Stimulated activated CD8-positive, alpha-beta memory T cell treated with anti-CD3 and anti-CD28 coated beads, Interleukin-7, amount 100 ng/mL, for 1 hour (primary cell): ENCODE measurements at places on chromosomes 1 and 21.
A peak's percentile ranks its signal among the peaks of the same experiment; 100 is the strongest.

DNA sequence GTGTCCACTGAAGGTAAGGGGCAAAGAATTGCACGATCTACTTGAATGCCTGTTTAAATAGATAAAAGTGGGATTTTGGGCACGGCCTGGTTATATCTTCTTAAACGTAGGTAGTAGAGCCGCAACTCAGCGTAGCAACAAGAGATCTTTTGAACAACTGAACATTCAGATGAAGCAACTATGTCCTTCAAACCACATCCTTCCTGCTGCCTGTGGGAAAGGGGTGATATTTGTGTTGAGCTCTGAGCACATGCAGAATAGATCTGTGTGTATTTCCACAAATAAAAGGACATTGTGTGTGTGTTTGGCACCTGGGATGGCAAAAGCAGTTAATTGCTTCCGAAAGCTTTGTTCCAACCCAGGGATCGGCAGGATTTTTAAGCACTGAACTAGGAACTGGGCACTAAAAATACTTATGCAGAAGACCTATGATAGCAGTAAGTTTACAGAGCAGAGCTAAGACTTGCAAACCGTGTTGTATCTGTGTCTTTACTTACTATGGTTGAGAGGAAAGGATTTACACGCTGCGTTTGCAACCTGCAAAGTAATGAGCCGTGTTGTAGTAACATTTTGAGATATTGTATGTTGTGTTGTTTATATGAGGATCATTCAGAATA, 333.4 kb downstream of the CHRM3 start:
- DNase-seq: peak; percentile 18

DNA sequence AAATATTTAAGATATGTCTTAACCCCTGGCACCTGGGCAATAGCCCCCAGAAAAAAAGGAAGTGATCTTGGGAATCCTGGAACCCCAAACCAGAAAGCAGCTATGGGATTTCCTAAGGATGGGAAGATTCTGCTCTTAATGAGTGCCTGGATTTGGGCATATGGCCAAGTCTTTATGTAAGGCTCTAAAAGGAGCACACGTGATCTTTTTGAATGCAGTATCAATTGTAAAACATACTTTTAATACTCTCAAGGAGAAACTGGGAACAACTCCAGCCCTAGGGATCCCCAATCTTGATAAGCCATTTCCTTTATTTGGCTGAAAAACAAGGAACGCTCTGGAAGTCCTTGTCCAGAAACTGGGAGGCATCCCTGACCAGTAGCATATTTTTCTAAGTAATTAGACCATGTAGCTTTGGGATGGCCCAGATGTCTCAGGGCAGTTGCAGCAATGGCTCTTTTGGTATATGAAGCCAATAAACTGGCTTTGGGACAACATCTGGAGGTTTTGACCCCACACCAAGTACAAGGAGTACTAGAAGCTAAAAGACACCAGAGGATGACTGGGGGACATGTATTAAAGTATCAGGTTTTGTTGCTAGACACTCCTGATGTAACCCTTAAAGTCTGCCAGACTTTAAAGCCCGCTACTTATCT, 80.9 kb upstream of the KIAA0040 start:
- DNase-seq: no peak

DNA sequence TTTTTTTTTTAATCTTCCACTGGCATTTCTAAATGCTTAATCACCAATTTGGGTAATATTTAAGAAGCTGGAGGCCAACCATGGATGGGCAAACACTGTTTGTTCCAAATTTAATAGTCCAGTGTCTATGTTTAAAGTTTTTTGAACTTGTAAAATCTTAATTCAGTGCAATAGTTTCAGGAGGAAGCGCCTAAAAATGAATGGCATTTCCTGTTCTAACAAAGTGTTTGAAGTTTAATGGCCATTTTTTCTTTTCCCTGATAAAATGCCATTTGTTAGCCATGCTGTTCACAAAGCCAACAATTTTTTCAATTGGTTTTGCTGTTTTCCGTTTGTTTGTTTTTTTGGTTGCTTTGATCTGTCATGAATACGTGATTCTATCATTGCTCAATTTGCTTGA, 552.1 kb downstream of the LMO4 start:
- DNase-seq: no peak

GRCh38 chr1:76496871-76497270, 370.4 kb upstream of the ST6GALNAC5 start:
- no peak for DNase-seq

DNA sequence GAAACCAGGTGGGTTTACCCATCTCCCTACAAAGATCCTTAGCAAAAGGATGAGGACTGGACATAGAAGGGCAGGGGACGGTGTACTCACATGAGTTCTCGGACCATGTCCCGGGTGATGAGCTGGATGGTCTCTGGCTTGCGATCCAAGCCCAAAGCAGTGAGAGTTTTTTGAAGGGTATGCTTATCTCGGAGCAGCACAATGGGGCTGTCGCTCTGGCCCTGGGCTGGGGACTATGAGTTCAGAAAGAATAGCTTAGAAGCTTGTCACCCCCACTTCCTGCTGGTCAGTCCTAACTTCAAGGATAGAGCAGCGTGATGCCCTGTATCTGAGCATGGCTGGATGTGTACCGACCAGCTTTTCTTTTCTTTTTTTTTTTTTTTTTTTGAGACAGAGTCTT, 9.6 kb downstream of the CFAP45 start:
- DNase-seq: no peak

DNA sequence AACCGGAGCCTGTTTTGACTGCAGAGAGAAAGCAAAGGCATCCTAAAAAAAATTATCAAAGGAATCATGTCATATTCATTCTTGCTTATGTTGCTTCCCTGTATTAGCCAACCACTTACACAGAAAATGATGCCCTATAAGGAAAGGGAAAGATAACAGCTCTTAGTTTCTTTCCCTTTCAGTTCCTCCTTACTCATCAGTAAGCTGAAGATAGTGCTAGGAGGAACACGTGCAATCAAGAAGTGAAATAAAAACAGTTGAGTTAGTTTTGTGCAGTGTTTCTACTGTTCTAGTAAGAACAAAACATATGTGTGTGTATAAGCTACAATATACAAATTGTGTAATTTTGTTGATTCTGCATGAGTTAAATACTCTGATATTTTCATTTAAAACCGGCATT, 45.3 kb upstream of the MTF2 start:
- DNase-seq: no peak

GRCh38 chr1:8362701-8363101, 44.8 kb downstream of the SLC45A1 start:
- no peak for DNase-seq

GRCh38 chr1:220207411-220207810, 64.8 kb downstream of the RAB3GAP2 start:
- DNase-seq: no peak

DNA sequence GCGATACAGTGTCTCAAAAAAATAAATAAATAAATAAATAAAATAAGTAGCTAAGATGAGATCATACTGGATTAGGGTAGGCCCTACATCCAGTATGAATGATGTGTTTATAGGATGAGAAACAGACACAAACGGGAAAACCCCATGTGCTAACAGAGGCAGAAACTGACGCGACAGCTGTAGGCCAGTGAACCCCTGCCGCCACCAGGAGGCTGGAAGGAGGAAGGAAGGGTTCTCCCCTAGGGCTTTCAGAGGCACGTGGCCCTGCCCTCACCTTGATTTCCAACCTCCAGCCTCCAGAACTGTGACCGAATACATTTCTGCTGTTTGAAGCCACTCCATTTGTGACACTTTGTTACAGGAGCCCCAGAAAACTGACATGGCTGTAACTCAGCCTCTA, 38.5 kb downstream of the CHD5 start:
- no peak for DNase-seq

DNA sequence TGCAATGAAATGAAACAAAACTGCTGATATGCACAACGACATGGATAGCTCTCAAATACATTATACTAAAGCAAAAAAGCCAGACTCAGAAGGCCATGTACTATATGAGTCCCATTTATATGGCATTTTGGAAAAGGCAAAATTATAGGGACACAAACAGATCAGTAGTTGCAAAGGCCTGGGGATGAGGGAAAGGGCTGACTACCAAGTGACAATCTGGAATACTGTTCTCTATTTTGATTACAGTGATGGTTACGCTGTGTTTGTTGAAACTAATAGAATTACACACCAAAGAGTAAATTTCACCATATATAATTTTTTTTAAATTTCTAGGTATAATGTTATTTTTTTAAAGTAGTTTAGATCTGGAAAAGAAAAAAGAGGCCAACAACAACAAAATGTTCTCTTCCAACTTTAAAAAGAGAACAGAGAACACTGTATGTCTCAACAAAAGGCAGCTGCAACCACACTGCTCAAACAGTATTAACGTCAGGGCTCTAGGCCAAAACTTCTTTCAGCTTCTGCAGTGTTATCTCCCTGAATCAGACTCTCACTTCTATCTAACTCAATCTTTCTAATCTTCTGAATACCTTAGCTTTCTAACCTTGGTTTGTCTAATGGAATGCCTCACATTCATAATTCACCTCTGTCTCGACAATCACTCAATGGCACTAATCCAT, 75.8 kb downstream of the FOXJ3 start:
- DNase-seq: no peak

DNA sequence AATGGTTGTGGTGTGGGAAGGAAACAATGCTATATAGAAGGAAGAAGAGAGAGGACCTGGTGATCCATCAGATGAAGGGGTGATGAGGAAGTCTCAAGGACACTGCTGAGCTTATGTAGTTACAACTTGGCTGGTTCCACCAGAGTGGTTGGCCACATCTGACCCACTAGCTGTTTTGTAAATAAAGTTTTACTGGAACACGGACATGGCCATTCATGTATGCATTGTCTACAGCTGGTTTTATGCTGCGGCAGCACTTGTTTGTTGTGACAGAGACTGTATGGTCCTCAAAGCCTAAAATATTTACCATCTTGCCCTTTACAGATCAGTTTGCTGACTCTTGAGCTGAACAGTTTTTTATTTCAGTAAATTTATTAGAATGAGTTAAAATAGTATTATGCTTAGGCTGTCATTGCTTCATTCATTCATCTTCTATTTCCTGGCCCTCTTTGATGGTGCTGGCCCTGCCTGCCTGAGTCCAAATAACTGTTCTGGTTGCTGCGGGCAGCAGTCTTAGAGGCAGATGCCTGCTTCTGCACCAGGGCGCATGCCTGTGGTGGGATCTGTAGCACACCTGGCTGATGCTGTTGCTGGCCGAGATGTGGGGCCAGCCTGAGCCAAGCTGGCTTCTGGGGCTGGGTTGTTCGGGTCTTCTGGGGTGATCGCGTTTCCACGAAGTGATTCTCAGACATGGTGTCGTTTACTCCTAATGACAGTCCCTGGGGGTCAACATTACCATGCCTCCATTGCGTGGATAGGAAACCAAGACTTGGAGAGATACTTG, 61.4 kb upstream of the WNT4 start:
- no peak for DNase-seq

GRCh38 chr1:19014765-19015164, 58.3 kb upstream of the IFFO2 start:
- no peak for DNase-seq

- DNase-seq: no peak
Measured at GRCh38 chr1:23524716-23525401, 6.2 kb downstream of the E2F2 start.

GRCh38 chr1:33234588-33234990, 21.7 kb upstream of the ZNF362 start:
- DNase-seq: no peak

DNA sequence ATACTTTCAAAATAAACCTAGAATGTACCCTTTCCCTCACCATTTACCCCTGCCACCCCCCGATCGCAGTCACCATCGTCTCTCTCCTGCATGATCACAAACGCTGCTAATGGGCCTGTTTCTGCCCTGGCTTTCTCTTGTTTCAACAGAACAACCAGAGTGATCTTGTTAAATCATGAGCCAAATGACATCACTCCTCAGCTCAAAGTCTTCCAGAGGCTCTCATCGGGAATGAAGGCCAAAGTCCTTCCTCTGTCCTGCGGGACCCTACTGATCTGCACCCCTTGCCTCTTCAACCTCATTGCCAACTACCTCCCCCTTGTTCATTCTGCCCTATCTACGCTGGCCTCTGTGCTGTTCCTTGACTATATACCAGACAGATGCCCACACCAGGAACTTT, 39.4 kb upstream of the PTGFRN start:
- no peak for DNase-seq

DNA sequence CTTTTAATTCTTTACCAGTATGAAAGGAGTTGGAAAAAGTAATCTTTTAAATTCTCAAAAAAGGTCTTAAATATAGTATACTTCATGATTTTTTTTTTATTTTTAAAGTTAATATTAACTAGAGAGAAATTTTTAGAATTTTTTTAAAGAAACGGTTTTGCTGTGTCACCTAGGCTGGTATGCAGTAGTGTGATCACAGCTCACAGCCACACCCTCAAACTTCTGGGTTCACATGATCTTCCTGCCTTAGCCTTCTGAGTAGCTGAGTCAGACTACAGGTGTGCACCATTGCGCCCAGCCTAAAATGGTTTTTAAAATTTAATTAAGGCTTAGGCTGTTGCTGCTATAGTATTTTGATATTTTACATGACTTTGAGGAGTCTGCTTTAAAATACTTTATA, 52.4 kb downstream of the TLCD4 start:
- no peak for DNase-seq

GRCh38 chr1:233252441-233252840, 43.1 kb downstream of the PCNX2 start:
- DNase-seq: no peak

DNA sequence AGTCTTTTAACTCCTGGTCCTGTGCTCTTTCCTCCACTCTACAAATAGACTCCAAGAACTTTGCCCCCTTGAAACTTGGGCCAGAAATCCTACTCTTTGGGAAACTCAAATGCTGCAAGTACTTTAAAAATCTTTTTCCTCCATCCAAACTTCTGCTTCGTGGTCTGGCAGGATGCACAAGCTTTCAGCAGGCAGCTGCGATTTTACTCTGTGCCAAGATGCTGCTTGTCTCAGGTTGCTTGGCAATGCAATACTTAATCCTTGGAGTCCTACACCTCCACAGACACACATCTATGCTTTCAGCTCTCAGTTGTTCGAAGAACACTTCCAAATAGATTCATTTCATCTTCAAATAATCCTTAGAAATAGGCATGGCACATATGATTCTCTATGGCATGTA, 435.3 kb upstream of the USP24 start:
- no peak for DNase-seq

DNA sequence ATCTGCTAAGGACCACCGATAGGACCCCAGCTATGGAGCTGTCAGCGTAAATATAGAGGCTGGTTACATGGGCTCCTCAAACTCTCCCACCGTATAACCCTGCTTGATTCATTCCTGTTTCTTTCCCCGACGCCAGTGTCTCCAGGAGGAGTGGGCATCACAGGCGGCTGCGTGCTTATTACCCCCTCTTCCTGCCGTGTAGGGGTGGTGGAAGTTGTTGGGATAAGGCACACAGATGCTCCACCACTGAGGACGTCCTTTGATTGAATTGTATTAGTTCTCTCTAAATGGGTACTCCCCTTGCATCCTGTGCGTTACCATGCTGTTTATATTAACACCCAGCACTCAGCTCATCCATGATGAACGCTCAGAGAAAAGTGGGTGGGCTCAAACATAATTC, 104.6 kb downstream of the ZBTB18 start:
- no peak for DNase-seq
